ENCODE measurements at places on chromosomes 2 and 18.

DNA sequence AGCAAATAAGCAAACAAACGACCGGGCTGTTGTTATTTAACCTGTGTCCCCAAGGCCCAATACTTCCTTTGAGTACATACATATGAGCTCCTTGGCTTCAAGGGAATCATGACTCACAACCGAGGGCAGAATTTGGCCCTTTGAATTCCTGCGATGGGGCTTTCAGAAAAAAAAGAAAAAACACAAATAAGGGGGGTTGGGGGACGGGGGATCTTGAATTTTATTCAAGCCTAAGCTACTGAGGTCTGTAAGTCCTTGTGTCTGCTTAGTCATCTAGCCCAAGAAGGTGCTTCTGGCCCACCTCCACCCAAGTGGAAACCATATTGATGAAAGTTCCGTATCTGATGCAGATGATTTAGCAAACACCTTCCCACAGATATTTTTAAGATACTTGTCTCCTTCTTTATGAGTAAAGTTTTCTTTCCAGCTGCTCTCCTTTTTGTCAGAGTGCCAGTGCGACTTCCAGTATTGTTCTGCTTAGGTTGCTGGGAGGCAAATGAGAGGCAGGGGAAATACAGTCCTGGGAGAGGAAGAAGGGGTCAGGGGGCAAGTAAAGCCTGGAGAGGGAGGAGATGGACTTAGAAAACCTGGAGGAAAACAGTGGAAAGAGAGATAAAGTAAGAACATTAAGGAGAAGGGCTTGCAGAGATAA, 169.6 kb downstream of the ZEB2 start:
- H3K27me3 ChIP-seq, result no peaks in the 10 kb centered on the region
- no peak overlapping the region for H3K27ac ChIP-seq
- no peak for DNase-seq
- no peaks in the 10 kb centered on the region for H3K36me3 ChIP-seq
- H3K4me3 ChIP-seq, result no peak overlapping the region

GRCh38 chr2:146003337-146003736, 1483.4 kb upstream of the ZEB2 start:
- DNase-seq, result no peak
- no peak overlapping the region for H3K4me3 ChIP-seq
- H3K36me3 ChIP-seq, result no peaks in the 10 kb centered on the region
- H3K4me1 ChIP-seq, result no peaks in the 10 kb centered on the region

GRCh38 chr2:228657807-228658402, 476.4 kb upstream of the SPHKAP start:
- no peak overlapping the region for H3K27ac ChIP-seq
- H3K36me3 ChIP-seq, result no peaks in the 10 kb centered on the region
- H3K27me3 ChIP-seq, result no peaks in the 10 kb centered on the region
- no peak for DNase-seq
- no peaks in the 10 kb centered on the region for H3K4me1 ChIP-seq
- H3K4me3 ChIP-seq, result no peak overlapping the region

DNA sequence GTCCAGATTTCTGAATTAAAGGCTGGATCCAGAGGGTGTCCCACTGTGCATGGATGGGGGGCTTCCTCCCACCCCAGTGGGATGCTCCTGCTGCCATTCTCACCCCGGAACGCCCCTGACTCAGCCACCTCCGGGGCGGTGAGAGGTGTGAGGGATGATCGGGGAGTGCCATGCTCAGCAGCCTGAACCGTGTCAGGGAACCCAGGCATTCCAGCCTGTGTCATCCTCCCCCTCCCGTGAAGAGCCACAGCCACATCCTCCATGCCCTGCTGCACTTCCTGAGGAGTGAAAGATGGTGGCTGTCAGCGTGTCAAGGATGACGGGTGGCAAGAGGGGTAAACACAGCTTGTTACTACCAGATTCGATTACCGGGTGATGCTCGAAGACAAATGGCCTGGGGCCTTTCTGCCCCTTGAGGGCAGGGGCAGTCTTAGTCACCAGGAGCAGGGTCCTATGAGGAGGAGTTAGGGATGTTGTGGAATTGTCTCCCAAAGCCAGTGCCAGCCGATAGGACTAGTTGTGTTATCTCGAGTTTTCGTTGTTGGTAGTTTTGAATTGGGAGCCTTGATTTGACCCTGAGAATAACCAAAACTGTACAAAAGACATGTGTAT, 80.8 kb downstream of the TCF7L1 start:
- DNase-seq, result no peak
- H3K27me3 ChIP-seq, result peaks cover 16% of the 10 kb centered on the region
- H3K4me1 ChIP-seq, result no peaks in the 10 kb centered on the region
- no peaks in the 10 kb centered on the region for H3K36me3 ChIP-seq
- H3K4me3 ChIP-seq, result no peak overlapping the region

GRCh38 chr2:207162316-207162715, 3.4 kb downstream of the KLF7 start:
- H3K4me3 ChIP-seq, result no peak overlapping the region
- DNase-seq, result no peak
- peaks cover 58% of the 10 kb centered on the region for H3K4me1 ChIP-seq
- peaks cover 9% of the 10 kb centered on the region for H3K36me3 ChIP-seq
- no peak overlapping the region for H3K27ac ChIP-seq

DNA sequence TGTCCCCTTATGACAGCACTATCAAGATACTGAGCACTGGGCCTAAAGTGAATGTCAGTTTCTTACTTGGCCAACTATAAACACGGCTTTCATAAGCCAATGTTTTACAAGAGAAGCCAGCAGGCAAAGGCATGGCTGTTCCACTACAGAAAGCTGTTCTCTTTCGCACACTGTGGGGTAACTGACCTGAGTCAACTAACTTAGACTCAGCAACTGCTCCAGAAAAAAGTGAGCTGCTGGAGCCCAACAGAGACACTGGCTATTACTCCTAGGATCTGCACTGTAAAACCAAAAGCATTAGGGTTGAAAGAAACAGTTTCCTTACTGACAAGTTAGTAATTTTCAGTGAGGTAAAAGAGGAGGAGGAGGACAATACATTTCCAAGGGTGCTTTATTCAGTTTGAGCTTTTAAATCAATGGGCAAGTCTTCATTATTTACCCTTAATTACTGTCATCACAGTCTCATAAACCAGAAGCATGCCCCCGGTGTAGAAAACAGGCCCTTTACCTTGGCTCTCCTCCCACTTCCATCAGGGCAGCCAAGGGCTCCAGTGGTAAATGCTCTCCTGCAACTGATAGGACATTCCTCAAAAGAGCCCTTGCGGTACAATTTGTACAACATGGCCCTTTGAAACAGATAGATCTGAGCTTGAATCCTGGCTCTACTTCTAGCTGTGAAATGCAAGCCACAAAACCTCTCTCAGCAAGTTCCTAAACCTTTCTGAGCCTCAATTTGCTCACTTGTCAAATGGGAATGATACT, 275.7 kb downstream of the PDE11A start:
- DNase-seq, result no peak
- no peaks in the 10 kb centered on the region for H3K36me3 ChIP-seq
- H3K4me3 ChIP-seq, result no peak overlapping the region
- no peak overlapping the region for H3K27ac ChIP-seq

DNA sequence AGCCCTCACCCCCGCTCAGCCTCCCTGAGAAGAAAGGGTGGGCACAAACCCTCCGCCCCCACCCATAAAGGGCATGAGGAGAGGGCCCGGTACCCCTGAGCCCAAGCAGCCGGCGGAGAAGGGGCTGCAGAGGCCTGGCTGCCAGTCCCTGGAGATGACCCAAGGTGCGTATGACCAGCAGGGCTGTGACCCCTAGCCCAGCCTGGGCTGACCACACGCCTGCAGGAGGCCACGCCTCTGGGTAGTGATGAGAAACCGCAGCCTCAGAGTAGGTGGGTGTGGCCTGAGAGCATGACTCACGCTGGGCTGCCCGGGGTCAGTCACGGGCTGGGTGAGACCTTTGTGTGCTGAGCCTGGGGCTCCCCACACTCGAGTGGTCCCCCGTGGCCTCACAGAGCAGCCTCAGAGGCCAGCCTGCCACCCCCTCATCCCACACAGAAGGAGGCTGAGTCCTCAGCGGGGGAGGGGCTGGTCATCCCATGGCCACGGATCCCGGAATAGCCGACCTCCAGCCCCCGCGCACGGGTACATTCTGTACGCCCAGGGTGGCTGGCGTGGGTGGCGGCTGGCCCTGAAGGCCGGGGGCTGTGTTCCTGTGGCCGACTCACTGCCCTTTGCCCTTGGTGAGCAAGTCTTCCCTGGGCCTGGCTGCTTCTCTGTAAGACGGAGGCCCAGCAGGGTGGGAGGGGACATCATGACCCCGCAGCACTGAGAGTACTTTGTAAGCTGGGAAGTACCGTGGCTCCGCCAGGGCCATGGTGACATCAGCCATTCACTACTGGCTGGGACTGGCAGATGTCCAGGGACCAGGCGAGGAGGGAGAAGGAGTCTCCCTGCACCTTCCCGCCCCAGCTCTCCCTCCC, 110.8 kb upstream of the OTOS start:
- H3K36me3 ChIP-seq, result no peaks in the 10 kb centered on the region
- no peak for DNase-seq
- no peaks in the 10 kb centered on the region for H3K4me1 ChIP-seq
- H3K27me3 ChIP-seq, result peaks cover 9% of the 10 kb centered on the region

- peaks cover 4% of the 10 kb centered on the region for H3K36me3 ChIP-seq
- no peak overlapping the region for H3K27ac ChIP-seq
- DNase-seq, result no peak
Measured at GRCh38 chr2:143955401-143956065, 564.4 kb downstream of the ZEB2 start.

DNA sequence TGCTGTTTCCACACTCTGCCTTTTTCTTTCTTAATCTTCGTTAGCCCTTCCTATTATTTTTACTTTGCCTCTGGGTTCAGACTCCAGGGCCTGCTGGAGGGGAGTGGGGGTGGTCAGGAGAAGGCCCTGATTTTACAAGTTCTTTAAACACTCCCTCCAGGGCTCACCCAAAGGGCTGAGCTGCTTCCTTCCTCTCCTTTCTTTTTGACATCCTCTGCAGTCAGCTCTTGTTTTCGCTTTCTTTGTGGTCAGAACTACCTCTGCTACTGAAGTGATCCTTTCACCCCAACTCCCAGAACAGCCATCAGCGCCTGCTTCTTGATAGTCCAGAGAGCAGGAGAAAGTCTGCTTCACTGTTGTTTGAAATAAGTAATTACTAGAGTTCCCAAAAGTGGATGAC, 925.7 kb downstream of the EPHA4 start:
- no peaks in the 10 kb centered on the region for H3K36me3 ChIP-seq
- no peak overlapping the region for H3K4me3 ChIP-seq
- peak; percentile 4 for DNase-seq
- H3K27me3 ChIP-seq, result peaks cover 3% of the 10 kb centered on the region

DNA sequence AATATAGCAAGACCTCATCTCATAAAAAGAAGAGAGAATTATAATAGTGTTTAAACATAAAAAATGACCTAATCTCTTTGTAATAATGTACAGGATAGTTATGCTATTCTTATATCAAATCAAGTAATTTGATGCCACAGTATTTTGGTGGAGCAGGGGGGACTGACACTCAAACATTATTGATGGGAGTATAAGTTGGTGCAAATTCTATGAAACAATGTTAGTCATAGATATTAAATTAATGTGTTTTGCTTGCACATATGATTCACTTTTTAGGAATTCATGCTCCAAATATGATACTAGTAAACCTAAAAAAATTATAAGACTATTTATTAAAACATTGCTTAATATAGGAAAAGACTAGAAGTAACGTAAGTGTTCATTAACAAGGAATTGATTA, 256.1 kb upstream of the SYT4 start:
- no peaks in the 10 kb centered on the region for H3K27me3 ChIP-seq
- no peaks in the 10 kb centered on the region for H3K4me1 ChIP-seq
- H3K27ac ChIP-seq, result no peak overlapping the region

DNA sequence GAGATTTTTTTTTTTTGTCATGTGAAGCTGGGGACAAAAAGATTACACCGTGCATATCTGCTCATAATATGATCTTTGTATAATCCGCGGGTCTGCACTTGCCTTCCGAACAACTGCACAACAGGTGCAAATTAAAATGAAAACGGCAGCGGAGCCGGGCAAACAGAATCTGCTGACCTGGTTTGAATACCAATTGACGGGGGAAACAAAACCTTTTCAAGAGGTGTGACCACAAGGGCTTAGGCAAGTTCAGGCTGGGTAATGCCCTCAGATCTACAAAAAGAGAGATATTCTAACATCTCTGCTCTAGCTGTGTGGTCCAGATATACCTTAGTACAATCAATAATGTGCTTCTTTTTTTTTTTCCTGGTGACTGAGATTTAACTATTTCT, 88.5 kb downstream of the ZEB2 start:
- no peaks in the 10 kb centered on the region for H3K4me1 ChIP-seq
- peaks cover 4% of the 10 kb centered on the region for H3K27me3 ChIP-seq
- H3K36me3 ChIP-seq, result no peaks in the 10 kb centered on the region
- no peak overlapping the region for H3K4me3 ChIP-seq

GRCh38 chr2:14340703-14341102, 291.8 kb upstream of the LRATD1 start:
- no peak overlapping the region for H3K4me3 ChIP-seq
- H3K36me3 ChIP-seq, result no peaks in the 10 kb centered on the region
- no peaks in the 10 kb centered on the region for H3K4me1 ChIP-seq
- no peaks in the 10 kb centered on the region for H3K27me3 ChIP-seq
- DNase-seq, result no peak

GRCh38 chr2:102755284-102755683, 6.5 kb upstream of the TMEM182 start:
- H3K4me3 ChIP-seq, result no peak overlapping the region
- H3K27me3 ChIP-seq, result no peaks in the 10 kb centered on the region
- no peak overlapping the region for H3K27ac ChIP-seq
- peaks cover 2% of the 10 kb centered on the region for H3K36me3 ChIP-seq
- no peak for DNase-seq
- H3K4me1 ChIP-seq, result no peaks in the 10 kb centered on the region

- no peak for DNase-seq
- no peaks in the 10 kb centered on the region for H3K4me1 ChIP-seq
- peaks cover 3% of the 10 kb centered on the region for H3K36me3 ChIP-seq
Measured at GRCh38 chr2:160522951-160523710, 29.5 kb upstream of the RBMS1 start.

DNA sequence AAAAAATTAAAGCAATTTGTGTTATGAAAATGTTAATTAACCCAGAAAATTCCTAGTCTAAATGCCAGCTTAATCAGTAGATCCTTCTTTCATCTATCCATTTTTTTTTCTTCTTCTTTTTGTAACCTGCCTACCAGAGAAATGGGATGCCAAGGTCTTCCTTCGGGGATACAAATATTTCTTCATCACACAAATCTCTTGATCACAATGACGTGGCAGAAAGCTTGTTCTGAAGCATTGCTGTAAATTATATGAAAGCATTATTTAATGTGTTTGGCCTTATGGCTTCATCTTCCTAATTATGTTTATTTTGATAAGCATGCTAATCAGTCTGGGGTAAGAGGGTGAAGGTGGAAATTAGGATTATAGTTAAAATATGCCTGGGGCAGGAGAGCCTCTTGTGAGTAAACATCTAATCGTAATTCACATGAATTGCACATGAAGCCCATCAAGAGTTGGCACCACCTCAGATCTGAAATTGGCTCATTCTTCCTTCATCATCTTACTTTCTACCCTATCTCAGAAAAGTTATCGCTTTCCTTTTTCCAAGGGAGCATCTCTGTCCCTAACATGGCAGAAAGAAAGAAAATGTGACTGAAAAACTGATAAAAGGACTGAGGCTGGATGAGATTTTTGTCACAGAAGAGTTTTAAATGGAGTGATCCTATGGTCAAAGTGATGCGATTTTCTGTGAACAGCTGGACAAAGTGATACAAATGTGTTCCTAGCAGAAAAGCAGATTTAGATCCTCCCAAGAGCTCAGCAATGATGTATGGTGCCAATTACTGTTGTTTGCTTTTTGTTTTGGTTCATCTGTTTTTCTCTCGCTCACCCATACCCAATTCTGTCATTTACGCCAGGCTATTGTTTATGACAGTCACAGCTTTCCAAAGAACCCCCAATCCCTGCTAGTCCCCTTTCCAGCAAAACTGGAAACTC, 76.9 kb upstream of the PMAIP1 start:
- H3K36me3 ChIP-seq, result no peaks in the 10 kb centered on the region
- no peak overlapping the region for H3K4me3 ChIP-seq
- H3K4me1 ChIP-seq, result no peaks in the 10 kb centered on the region
- H3K27ac ChIP-seq, result no peak overlapping the region
- peaks cover 2% of the 10 kb centered on the region for H3K27me3 ChIP-seq

All from activated naive CD4-positive, alpha-beta T cell treated with anti-CD3 and anti-CD28 coated beads for 36 hours (primary cell).